Activated naive CD4-positive, alpha-beta T cell treated with anti-CD3 and anti-CD28 coated beads, Interleukin-2, amount 50 U/mL, for 16 hours (primary cell): ENCODE measurements at places on chromosomes 4 and X.
A peak's percentile ranks its signal among the peaks of the same experiment; 100 is the strongest.

DNA sequence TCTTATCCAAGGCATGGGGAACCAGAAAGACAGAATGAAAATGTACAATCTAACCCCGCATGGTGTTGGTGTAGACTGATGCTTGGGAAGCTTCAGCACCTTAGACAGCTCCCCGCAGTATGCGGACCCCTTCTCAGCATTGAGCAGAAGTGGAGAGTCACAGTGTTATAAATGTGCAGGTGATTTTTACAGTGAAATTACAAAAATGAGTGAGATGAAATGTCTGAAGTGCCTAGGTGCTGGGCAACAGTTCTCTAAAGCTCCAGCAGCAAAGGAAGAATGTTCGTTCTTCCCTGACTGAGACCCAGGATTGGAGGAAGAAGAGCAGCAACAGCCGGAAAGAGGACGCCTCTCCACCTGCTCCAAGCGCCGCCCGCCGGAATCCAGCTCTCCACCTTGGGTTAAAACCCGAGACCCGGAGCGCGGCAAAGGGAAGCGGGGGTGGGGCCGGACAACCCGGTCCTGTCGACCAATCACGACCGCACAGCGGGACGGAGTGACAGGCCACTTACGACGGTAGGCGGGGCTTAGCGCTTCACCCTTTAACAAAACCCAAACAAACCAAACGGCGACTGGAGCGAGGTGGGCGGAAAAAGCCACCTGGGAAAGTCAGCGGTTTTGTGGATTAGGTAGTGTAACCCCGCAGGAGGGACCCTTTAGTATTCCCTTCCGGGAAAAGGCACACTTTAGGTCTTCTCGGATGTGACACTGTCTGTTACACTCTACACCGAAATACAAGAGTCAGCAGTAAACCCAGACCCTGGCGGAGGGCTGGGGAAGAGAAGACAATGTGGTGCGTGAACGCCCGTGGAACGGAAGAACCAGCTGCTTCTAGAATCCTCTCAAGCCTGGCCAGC lies at the start of gene GLRA3:
GLRA3 (minus strand) TSS at position 403 of the 857 bp plus-strand sequence. CDS start 436 bp downstream, outside the sequence.
- DNase-seq, result peak; percentile 10

DNA sequence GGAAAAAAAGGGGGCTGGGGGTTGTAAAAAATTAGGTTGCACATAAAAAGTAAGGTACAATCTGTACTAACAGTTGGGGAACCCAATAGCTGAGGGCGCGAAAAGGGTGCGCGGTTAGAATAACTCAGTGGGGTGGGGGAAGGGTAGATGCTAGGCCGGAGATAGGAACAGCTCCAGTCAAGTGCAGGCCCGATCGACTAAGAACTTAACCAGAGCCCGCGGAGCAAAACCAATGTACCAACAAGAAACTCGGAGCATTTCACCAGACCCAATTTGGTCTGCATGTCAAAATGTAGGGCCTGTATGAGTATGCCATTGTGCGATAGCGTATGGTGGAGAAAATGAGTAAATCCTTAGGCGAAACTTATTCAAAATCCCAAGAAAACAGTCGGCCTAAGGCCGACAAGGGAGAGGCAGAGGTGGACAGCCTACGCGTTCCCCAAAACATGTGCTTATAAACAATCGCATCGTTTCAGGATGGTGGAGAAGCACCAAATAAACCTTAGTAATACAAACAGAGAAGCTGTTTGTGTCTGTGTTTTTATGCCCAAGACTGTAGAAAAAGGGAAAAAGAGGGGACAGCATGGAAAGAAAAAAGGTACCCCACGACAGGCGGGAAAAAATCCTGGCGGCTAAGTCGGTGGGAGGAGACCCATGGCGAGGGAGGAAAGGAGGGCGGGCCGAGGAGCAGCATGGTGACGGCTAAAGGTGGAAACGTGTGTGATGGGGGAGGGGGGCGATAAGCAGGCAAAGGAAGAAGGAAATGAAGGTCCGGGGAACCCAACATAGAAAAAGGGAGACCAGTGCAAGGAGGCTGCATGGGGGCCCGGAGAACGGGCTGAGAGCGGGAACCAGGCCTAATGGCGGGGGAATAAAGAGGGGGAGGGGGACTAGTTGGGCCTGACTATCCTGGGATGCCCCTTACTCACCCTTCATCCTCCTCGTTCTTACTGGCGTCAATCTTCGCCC lies 990 bp downstream of the HNRNPD start:
- DNase-seq, result peak; percentile 74

DNA sequence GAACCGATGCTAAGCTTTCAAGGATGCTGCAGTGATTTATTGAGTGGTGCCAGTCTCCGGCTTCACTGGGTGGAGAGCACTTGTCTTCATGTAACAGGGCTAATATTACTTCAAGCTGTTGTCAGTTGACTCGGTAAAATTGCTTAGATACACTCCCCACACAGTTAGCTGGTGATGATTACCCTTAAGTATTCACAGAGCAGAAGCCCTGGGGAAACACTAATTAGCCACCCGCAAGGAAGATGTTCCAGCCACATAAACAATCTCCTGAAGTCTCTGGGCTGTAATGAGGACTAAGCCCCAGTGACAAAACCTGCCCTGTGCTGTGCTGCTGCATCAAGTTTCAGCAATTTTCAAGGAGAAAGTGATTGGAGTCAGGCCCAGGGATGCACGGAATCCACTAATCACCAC lies 37.3 kb upstream of the GK2 start:
- DNase-seq, result no peak

DNA sequence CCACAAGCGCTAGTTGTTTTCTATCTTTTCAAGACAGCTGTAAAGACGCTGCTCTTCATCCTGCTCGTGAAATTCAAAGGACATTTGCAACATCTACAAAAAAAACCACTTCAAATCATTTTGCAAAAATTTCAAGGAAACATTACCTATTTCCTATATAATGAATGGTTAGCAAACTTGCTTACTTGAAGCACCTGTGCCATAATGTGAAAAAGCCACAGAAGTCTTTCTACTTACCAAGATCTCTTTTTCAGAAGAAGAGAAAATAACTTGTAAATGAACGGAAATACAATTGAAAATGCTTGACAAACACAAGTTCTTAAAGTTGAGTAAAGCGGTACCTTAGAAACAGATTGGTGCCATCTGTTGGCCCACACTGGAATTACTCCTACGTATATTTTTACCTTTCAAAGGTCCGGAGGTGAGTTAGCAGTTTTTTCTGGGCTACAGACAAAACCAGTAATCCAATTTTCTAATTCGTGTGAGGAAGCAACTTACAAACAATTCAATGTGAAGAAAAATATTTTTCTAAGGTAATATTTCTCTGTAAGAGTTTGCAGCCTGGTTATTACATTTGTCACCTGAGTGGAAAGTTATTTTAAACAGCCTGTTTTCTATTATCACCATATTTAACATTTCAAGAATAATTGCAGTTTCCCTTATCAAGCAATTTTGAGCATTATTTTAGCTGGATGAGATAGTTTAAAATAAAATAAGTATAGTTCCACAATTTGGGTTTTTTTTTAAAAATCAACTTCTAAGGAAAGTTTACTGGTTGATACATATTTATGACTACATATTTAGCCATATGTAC lies at the start of gene TLR6:
TLR6 (minus strand) TSS at position 294 of the 814 bp plus-strand sequence. CDS start 27,344 bp downstream, outside the sequence.
- peak; percentile 58 for DNase-seq

DNA sequence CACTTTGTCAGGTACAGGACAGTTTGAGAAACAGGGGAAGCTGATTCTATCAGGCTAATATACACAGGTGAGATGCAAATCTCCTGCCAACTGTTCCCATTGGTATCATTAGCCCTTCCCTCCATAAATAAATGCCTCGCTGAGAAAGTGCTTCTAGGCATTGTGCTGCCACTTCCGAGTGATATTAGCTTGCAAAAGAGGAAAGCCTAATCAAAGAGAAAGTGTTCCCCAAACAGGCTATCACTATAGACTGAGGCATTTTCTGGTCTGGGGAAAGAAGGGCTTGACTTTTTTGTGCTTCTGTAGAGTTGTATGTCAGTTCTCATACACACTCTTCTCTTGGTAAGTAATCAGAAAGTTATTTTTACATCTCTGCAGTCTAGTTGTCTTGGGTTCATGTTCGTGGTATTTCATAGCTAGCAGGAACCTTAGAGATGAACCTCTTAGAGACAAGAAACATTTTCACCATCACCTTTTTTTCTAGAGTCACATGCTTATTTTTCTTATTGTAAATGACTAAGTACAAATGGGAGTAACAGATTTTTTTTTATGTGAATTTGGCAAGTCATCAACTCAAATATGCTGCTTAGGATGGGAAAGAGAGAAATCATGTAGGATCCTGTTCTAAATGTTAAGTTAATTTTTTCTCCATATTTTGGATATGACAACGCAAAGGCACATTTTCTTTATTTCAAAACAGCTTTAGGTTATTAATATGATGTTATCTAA lies 1009.8 kb downstream of the ADGRL3 start:
- DNase-seq, result no peak

DNA sequence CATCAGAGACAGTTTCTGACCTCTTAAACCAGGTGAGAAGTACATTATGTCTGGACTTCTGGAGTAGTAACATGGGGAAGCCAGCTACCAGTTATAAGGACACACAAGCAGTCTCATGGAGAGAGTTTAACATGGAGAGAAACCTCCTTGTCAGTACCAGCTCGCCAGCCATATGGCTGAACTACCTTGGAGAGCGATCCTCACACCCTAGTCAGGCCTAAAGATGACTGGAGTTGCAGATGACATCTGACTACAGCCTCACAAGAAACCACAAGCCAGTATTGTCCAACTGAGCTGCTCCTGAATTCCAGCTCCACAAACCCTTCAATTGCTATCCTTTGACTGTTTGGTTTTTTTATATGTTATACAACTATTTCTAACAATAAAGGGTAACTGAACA lies 49.8 kb downstream of the PDHA2 start:
- DNase-seq, result no peak
